ENCODE measurements at places on chromosomes 1 and 21. TPM values are rescaled to one million over a fixed set of nuclear protein-coding genes. Genes with fewer than 3 reads are reported as not detected.
A peak's percentile ranks its signal among the peaks of the same experiment; 100 is the strongest.

PAPPA2 gene
- total RNA-seq, result 93.5 TPM

DNA sequence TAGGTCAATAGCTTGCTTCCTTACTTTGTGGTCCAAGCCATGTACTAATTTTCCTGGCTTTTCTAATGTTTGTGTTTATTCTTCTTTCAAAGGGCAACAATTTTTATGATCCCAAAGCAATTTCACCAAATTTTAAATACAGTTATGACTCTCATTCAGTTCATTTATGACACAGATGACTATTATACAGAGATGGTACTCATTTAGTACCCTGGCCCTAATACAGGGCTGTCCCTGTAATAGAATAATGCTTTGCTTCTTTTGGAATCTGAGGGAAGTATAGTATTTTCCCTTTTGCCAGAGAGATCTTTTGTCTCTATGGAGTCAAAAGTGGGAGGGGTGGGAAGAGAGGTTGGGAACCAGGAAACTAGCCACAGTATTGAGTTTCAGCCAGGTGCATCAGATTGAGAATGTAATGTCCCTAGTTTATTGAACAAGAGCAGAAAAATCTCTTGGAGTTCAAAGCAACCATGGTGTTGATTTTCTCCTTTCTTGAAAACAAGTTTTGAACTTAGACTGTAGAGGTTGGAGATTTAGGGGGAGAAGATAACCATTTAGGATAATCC, 20.4 kb downstream of the DENND2D start:
- H3K27me3 ChIP-seq, result no peaks in the 10 kb centered on the region
- H3K27ac ChIP-seq, result no peak overlapping the region
- no peak for DNase-seq
- H3K4me3 ChIP-seq, result no peak overlapping the region

DNA sequence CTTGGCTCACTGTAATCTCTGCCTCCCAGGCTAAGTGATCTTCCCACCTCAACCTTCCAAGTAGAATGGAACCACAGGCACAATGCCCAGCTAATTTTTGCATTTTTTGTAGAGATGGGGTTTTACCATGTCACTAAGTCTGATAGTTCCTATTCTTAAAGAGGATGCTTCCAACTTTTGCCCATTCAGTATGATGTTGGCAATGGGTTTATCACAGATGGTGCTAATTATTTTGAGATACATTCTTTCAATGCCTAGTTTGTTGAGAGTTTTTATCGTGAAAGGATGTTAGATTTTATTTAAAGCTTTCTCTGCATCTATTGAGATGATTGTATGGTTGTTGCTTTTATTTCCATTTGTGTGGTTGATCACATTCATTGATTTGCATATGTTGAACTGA, 103.9 kb downstream of the SLC44A5 start:
- no peak overlapping the region for H3K4me3 ChIP-seq
- no peaks in the 10 kb centered on the region for H3K36me3 ChIP-seq
- H3K4me1 ChIP-seq, result no peaks in the 10 kb centered on the region
- no peak for DNase-seq
- no peaks in the 10 kb centered on the region for H3K27me3 ChIP-seq

GRCh38 chr1:36040238-36040637, 43.7 kb upstream of the TEKT2 start:
- H3K27ac ChIP-seq, result no peak overlapping the region
- H3K27me3 ChIP-seq, result no peaks in the 10 kb centered on the region
- no peak overlapping the region for H3K4me3 ChIP-seq
- H3K4me1 ChIP-seq, result no peaks in the 10 kb centered on the region

- no peak overlapping the region for H3K27ac ChIP-seq
- peaks cover 4% of the 10 kb centered on the region for H3K4me1 ChIP-seq
- no peak for DNase-seq
- no peak overlapping the region for H3K4me3 ChIP-seq
Observed at GRCh38 chr1:209736490-209737117, 19.2 kb upstream of the TRAF3IP3 start.

SPRR2E gene
- total RNA-seq, result not detected

KRTAP19-3 gene
- not detected for total RNA-seq

WDR64 gene
- total RNA-seq, result not detected

RNU1-2 gene
- 8,605 TPM for total RNA-seq

- DNase-seq, result no peak
- H3K27me3 ChIP-seq, result no peaks in the 10 kb centered on the region
- H3K4me1 ChIP-seq, result peaks cover 28% of the 10 kb centered on the region
- H3K4me3 ChIP-seq, result no peak overlapping the region
Observed at GRCh38 chr1:228148935-228149405, 760 bp upstream of the GJC2 start.

GRCh38 chr1:98099501-98099900, 178.7 kb upstream of the DPYD start:
- H3K4me3 ChIP-seq, result no peak overlapping the region
- H3K27ac ChIP-seq, result no peak overlapping the region
- H3K36me3 ChIP-seq, result no peaks in the 10 kb centered on the region
- no peaks in the 10 kb centered on the region for H3K4me1 ChIP-seq
- H3K27me3 ChIP-seq, result no peaks in the 10 kb centered on the region
- DNase-seq, result no peak

DNA sequence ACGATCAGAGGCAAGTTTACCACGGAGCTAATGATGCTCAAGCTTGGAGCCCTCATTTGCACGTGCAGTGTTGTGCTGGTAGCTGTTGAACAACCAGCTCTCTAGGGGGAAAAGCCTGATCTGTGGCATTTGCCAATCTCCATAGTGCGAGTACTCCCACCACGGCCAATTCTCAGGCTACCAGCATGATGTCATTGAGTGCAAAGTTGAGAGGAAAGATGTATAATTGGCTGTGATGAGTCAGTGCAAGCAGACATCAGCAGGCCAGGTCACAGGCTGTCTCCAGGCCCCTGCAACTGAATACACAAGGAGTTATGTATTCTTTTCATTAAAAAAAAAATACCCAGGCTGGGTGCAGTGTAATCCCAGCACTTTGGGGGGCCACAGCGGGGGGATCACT, 233.1 kb upstream of the VAMP3 start:
- no peak overlapping the region for H3K27ac ChIP-seq
- H3K36me3 ChIP-seq, result no peaks in the 10 kb centered on the region
- no peaks in the 10 kb centered on the region for H3K27me3 ChIP-seq
- no peaks in the 10 kb centered on the region for H3K4me1 ChIP-seq

DNA sequence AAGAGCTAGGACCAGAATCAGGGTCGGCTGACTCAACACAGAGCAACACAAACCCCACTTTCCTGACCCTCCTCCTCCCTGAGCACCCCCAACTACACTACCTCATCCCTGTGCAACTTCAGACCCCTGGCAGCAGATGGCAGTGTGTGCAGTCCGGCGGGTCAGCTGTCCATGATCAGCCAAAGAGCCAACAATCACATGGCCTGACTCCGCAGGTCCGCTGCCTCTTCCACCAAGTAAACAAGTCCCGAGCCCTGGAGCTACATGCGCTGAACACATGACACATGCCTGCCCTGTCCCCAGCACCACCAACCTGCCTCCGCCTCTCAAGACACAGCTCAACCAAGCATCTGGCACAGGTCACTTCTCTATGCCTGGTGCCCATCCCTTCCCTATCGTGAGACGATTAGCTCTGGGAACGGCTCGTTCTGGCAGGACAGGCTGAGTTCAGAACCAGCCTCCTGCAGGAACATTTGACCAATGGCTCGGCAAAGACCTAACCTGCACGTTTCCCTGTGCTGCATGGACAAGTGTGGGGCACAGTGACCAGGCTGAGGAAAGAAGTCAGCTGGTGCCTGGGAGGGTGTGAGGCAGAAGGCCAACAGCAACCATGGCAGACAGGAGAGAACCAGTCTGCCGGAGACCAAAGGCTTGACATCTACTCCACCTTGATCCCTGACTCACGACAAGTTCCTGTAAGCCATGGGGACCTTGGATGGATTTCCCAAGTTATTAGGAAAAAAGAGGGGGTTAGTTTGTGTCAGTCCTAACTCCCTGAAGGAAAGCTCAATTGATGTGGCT, 60.3 kb downstream of the CD46 start:
- H3K4me1 ChIP-seq, result peaks cover 74% of the 10 kb centered on the region
- peak; percentile 90 for DNase-seq
- H3K27ac ChIP-seq, result peak overlapping the region; percentile 68
- H3K4me3 ChIP-seq, result no peak overlapping the region
- peaks cover 94% of the 10 kb centered on the region for H3K36me3 ChIP-seq

CRYBG2 gene
- 2.2 TPM for total RNA-seq

GRCh38 chr1:176068256-176068655, 138.8 kb downstream of the COP1 start:
- H3K27ac ChIP-seq, result no peak overlapping the region
- no peak overlapping the region for H3K4me3 ChIP-seq
- no peak for DNase-seq
- no peaks in the 10 kb centered on the region for H3K27me3 ChIP-seq
- H3K36me3 ChIP-seq, result no peaks in the 10 kb centered on the region

GRCh38 chr1:205066141-205066818, 18.0 kb downstream of the TMEM81 start:
- no peaks in the 10 kb centered on the region for H3K36me3 ChIP-seq
- no peak for DNase-seq
- H3K4me3 ChIP-seq, result no peak overlapping the region
- H3K4me1 ChIP-seq, result no peaks in the 10 kb centered on the region

OR2M3 gene
- total RNA-seq, result not detected

DDR2 gene
- total RNA-seq, result 19.8 TPM

PRPF38B gene
- 37.6 TPM for total RNA-seq

DNA sequence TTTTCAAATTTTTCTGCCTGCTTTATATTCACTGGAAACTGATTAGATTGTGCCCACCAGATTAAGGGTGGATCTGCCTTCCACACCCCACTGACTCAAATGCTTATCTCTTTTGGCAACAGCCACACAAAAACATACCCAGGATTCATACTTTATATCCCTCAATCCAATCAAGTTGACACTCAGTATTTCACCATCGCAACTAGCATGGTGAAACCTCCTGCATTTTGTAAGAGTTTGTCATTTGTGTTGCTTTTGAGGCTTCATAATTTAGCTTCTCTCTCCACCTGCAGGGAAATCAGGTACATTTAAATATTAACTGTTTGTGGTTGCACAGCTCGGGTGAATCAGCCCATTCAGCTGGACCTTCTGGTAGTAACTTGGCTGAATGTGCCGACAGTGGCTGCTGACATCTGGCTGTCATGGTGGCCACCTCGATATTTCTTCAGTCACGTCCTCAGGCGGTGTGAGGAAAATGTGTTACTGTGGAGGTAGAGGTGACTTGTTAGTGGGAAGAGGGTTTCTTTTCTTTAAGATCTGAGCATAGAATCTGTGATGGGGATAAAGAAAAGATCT, 224.0 kb downstream of the PTBP2 start:
- no peaks in the 10 kb centered on the region for H3K27me3 ChIP-seq
- H3K36me3 ChIP-seq, result no peaks in the 10 kb centered on the region
- H3K4me3 ChIP-seq, result no peak overlapping the region
- H3K4me1 ChIP-seq, result no peaks in the 10 kb centered on the region
- H3K27ac ChIP-seq, result no peak overlapping the region

SPATA21 gene
- not detected for total RNA-seq

DNA sequence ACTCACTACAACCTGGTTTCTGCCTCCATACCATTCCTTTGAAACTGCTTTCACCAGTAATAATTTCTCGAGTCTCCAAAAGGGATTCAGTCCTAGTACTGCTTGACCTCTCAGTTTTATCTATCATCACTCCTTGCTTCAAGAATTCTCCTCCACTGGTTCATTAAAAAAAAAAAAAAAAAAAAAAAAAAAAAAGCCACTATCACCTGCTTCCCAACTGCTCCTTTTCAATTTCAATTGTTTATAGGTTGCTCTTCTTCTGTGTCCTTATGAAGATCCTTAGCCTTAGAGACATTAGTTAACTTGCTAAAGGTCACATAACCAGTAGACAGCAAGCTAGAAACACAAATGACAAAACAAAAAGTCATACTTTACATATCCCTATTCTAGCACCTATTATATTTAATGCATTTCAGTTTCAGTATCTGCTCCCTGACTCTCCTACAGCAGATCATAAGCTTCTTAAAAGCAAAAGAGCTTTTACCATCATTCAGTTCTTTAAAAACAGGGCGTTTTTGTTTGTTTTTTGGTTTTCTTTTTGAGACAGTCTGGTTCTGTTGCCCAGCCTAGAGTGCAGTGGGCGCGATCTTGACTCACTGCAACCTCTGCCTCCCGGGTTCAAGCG, 7.1 kb downstream of the NRDC start:
- no peak overlapping the region for H3K4me3 ChIP-seq
- H3K27me3 ChIP-seq, result no peaks in the 10 kb centered on the region
- no peaks in the 10 kb centered on the region for H3K36me3 ChIP-seq
- H3K27ac ChIP-seq, result no peak overlapping the region
- DNase-seq, result no peak

GRCh38 chr1:245434280-245434679, 279.5 kb downstream of the KIF26B start:
- H3K27me3 ChIP-seq, result no peaks in the 10 kb centered on the region
- H3K4me1 ChIP-seq, result no peaks in the 10 kb centered on the region
- no peaks in the 10 kb centered on the region for H3K36me3 ChIP-seq
- no peak overlapping the region for H3K4me3 ChIP-seq
- H3K27ac ChIP-seq, result no peak overlapping the region
- no peak for DNase-seq

ERVH48-1 gene
- total RNA-seq, result not detected

- no peaks in the 10 kb centered on the region for H3K36me3 ChIP-seq
- no peaks in the 10 kb centered on the region for H3K27me3 ChIP-seq
- H3K4me1 ChIP-seq, result peaks cover 10% of the 10 kb centered on the region
- no peak overlapping the region for H3K27ac ChIP-seq
- no peak for DNase-seq
Observed at GRCh38 chr1:93749894-93750301, 68.3 kb upstream of the BCAR3 start.

DNA sequence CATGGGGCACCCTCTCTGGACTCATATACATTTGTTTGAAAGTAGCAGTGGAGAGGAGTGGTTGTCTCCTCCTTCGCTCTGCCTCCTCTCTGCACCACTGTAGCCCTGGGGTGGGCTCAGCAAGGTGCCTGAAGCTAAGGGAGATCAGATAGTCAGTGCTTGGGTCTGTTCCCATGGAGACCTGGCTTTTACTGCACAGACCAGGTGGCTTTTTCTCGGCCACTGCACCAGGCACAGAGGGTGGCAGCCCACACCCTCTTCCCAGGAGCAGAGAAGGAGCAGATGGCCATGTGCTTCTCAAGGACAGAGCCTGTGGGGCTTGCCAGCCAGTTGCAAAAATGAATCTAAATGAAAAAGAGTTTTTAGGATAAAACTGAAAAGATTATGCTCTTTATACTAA, 123.4 kb upstream of the KCNK1 start:
- no peak overlapping the region for H3K4me3 ChIP-seq
- H3K27me3 ChIP-seq, result no peaks in the 10 kb centered on the region
- no peak for DNase-seq
- H3K4me1 ChIP-seq, result no peaks in the 10 kb centered on the region
- no peaks in the 10 kb centered on the region for H3K36me3 ChIP-seq

FTCD gene
- total RNA-seq, result 51.6 TPM

- H3K4me3 ChIP-seq, result no peak overlapping the region
- no peaks in the 10 kb centered on the region for H3K4me1 ChIP-seq
- H3K27me3 ChIP-seq, result no peaks in the 10 kb centered on the region
- DNase-seq, result no peak
- H3K36me3 ChIP-seq, result peaks cover 4% of the 10 kb centered on the region
- no peak overlapping the region for H3K27ac ChIP-seq
Observed at GRCh38 chr1:26945138-26945537, 15.1 kb downstream of the KDF1 start.

- no peak overlapping the region for H3K4me3 ChIP-seq
- no peak for DNase-seq
- no peaks in the 10 kb centered on the region for H3K36me3 ChIP-seq
- H3K27me3 ChIP-seq, result no peaks in the 10 kb centered on the region
- H3K27ac ChIP-seq, result no peak overlapping the region
Observed at GRCh38 chr1:43011020-43011419, 52.4 kb upstream of the SLC2A1 start.

GRCh38 chr1:210620867-210621488, 292.3 kb downstream of the HHAT start:
- H3K36me3 ChIP-seq, result no peaks in the 10 kb centered on the region
- H3K4me1 ChIP-seq, result no peaks in the 10 kb centered on the region
- H3K27ac ChIP-seq, result no peak overlapping the region
- H3K4me3 ChIP-seq, result no peak overlapping the region
